ENCODE measurements at places on chromosomes 2 and 18.

GRCh38 chr2:102295566-102295965 is 15.8 kb upstream of the IL1RL1 start:
- DNase-seq: no peak

DNA sequence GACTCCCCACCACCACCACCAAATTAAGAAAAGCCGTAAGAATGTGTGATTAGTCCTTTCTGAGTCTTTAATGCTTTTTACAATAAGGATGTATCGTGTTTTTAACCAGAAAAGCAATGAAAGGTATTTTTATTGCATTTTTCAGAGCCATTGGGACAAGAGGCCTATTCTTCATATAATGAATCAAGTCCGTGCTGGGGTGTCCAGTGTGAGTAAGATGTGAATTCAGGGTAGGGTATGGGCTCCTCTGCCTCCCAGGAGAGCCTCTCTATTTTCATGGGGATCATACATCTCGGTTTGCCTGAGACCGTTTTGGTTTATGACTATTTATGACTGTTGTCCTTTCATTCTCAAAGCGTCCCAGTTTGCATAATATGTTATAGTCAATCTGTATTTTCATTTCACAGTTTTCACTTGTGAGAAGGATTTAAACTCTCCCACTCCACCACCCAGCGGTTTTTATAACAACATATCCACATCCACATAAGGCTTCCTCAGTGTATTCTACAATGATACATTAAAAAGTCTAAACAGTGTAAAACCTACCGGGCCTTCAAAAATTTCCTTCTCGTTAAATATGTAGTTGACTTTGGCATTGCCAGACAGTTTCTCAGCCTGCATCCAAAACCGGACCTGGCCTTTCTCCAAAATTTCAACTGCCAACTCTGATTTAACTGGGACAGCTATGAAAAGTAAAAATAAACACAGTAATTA is 80.8 kb upstream of the LPIN2 start:
- DNase-seq: no peak

DNA sequence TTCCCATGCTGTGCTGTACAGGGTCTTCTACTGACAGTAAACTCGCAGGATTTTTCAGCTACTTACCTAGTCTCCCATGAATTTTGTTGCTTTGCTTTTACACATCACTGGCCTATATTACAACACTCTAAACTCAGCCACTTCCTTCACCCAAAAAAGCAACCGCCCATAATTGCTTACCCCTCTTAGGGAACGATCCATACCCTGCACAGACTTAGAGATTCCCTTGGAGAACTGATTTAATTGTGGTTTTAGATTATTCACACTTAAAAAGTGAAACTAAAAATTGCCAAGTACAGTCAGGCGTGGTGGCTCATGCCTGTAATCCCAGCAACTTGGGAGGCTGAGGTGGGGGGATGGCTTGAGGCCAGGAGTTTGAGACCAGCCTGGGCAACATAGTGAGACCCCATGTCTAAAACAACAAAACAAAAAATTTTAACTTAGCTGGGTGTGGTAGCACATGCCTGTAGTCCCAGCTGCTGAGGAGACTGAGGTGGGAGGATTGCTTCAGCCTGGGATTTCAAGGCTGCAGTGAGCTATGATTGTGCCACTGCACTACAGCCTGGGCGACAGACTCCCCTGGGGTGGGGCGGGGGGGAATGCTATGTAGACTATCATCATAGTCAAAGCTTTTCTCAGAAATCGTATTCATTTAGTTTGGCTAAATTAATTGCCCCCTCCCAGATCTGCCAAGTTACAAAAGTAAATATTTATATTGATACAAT is 19.3 kb downstream of the MRPL30 start:
- no peak for DNase-seq

- DNase-seq: no peak
Measured at GRCh38 chr2:32963941-32964340, 17.2 kb downstream of the LTBP1 start.

GRCh38 chr2:27211241-27211942 is 449 bp upstream of the ATRAID start:
- DNase-seq: no peak

GRCh38 chr2:75822336-75822735 is 111.6 kb upstream of the GCFC2 start:
- no peak for DNase-seq
